ENCODE measurements at places on chromosomes 6 and 20.

- DNase-seq, result no peak
Observed at GRCh38 chr20:38165089-38165965, at the start of gene TGM2. Gene TGM2, minus strand, starts transcription at chr20:38165270. Its CDS starts 72 bp downstream, at chr20:38165198.

GRCh38 chr20:12316794-12317193 is 399.1 kb downstream of the BTBD3 start:
- no peak for DNase-seq

DNA sequence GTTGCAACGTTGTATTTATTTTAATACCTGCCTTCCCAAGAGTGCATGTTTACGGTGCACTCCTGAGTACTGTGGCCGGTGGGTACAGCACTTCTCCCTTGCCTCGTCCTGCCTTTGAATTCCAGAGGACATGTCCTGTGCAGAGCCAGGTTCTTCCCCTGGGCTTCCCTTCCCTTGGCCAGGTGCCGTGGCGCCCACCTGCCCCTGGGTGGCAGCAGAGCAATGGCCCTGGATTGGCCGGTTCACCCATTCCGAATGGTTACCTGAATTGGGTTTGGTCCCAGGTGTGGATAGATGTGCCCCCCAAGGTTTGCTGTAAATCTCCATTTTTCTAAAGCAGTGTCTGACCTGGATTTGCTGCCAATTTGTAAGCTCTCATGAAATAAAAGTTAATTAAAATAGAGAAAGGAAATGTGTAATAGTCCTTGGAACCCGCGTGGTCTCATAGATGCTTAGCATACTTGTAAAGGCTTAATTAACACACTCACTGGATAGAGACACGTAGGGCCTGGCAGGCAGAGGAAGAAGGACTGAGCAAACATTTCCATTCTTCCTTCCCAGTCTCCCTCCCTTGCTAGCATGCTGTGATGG is 40.6 kb downstream of the DTD1 start:
- no peak for DNase-seq

GRCh38 chr20:14264869-14265268 is 72.5 kb downstream of the FLRT3 start:
- no peak for DNase-seq

DNA sequence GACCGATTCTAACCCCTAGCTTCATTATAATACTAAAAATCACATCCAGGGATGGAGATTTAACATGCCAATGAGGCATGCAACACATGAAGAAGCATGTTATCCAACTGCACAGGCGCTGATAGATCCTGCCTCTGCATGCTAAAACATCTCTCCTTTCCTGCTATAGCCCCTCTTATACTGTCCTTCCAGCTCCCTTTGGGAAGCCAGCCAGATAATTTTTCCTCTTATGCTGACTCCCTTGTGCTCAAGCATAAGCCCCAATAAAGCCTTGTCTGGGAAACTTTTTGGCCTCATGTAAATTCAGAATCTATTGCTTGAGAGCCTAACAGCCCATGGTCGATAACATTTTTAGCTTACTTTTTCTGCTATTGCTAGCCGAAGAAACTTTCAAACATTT is 404.3 kb downstream of the EPM2A start:
- DNase-seq, result no peak

DNA sequence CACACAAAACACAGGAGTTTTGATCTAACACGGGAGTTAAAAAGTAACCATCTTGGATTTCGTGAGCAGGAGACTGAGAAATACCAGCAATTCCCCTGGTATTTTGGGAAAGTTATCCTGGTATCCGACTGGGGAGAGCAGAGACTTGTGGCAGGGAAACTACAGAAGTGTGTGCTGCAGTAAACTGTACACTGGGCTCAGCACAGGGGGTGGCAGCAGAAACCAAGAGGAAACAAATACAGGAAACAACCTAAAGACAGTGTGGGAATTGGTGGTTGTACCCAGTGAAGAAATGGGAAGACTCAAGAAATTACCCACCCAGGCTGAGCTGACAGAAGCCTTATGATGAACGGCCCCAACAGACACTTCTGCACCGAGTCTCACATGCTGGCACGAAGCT is 109.8 kb downstream of the CHD6 start:
- DNase-seq, result no peak

GRCh38 chr6:154783229-154783628 is 50.0 kb downstream of the SCAF8 start:
- DNase-seq, result no peak

DNA sequence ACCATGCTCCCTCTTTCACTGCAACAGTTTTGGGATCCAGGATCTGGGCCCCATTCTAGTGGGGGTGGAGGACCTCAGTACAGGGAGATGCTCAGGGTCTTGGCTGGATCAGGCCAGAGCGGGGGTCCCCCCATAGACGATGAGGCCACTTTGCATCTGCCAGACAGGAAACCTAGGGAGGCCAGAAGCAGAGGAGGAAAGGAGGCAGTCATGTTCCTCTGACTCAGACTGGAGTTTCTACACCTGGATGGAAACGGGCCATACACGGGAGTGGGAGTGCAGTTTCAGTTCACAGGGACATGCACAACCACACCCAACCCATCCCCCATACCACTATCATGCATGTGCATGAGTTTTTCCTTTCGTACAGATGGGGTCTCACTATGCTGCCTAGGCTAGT is 3.6 kb upstream of the EMILIN3 start:
- DNase-seq, result no peak

DNA sequence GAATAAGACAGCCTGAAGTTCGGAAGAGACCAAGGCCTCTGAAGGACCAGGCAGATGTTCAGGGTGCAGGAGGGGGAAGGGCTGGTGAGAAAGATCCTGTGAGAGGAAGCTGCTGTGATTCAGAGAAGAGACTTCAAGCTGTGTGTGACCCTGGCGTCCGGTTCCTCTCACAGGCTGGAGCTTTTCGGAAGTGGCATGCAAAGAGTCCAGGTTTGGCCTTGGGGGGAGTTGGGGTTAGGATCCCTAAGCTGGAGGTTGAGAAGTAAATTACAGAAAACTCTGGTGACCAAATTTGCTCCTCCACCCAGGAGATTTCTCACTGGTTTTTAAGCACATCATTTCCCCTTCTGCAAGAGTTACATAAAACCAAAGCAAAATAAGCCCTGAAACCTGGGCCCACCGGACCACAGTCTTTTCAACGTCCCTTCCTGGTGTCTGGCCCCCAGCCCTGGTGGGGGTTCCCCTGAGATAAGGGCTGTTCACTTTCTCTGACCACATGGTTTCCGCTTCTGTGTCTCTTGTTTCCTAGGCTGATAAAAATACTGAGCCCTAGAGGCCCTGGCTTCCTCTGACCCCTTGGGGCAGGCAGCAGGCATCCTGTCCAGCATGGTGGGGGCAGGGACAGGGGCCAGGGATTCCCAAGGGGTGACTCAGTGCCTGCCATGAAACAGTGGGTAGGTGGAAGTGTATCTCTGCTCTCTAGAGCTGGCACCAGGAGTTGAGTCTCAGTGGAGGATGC is 12.0 kb upstream of the LTA start:
- DNase-seq, result no peak

- DNase-seq, result no peak
Observed at GRCh38 chr6:90178384-90178855, 118.2 kb downstream of the BACH2 start.

GRCh38 chr6:137816133-137816579 is 50.9 kb upstream of the TNFAIP3 start:
- DNase-seq, result no peak

DNA sequence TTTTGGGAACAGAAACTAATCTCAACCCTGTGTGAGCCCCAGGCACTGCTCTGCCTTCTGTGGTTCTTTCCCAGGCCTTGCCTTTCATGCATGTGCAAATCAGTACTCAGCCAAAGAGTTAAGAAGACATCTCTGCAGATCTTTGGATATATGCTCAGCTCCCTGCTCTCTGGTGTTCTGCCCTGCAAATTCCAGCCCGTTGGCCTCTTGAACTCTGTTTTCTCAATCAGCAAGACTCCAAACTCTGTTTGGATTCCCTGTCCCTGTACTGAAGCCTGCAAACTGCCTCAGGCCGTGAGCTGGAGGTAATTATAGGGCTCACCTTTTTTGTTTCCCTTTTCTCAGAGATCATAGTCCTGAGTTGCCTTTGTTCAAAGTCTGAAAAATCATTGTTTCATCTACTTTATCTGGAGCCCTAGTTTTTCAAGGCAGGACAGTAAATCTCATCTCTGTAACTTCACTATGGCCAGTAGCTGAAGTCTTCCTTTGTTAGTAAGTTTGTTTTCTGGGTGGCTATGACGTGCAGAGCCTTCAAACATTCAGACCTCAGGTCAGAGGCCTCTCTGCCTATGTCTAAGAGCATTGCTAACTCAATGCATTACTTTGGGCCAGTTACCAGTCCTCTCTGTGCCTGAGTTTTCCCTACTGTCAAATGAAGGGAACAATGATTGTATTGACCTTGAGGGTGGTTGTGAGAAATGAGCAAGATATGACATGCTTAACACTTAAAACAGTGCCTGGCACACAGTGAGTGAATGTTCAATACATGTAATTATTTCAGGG is 15.9 kb upstream of the MDFI start:
- DNase-seq, result no peak

DNA sequence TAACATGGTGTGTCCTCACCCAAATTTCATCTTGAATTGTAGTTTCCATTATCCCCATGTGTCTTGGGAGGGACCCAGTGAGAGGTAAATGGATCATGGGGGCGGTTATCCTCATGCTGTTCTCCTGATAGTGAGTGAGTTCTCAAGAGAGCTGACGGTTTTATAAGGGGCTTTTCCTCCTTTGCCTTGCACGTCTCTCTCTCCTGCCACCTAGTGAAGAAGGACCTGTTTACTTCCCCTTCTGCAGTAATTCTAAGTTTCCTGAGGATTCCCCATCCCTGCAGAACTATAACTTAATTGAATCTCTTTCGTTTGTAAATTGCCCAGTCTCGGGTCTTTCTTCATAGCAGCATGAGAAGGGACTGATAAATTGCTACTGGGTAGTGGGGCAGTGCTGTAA is 789.3 kb downstream of the FRK start:
- DNase-seq, result no peak

GRCh38 chr6:56193846-56194245 is 53.5 kb downstream of the COL21A1 start:
- no peak for DNase-seq

GRCh38 chr6:38155144-38155543 is 335.6 kb downstream of the ZFAND3 start:
- no peak for DNase-seq

GRCh38 chr6:166341977-166342348 is 382 bp downstream of the SFT2D1 start:
- DNase-seq, result no peak

GRCh38 chr6:160256445-160256844 is 2.2 kb downstream of the SLC22A2 start:
- DNase-seq, result no peak

GRCh38 chr20:62589720-62590119 is 52.6 kb upstream of the SLCO4A1 start:
- DNase-seq, result no peak

DNA sequence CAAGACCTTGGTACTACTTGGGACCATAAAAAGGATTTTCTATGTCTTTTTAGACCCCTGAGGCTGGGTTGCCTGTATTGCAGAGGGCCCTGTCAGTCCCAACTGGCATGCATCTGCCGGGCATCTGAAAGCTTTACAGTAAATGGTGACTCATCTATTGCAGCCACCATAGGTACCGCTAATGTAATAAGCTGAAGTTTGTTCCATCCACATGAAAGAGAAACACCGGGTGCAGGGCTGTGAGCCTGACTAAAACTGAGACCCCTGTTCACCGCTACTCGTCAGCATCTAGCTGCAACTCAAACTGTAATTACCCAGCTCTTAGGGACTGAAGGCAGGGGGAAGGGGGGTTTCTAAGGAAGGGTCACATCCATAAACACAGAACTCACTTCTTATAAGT is 49.5 kb downstream of the TRERF1 start:
- no peak for DNase-seq

- DNase-seq, result no peak
Observed at GRCh38 chr20:39264506-39265172, 302.5 kb downstream of the DHX35 start.

DNA sequence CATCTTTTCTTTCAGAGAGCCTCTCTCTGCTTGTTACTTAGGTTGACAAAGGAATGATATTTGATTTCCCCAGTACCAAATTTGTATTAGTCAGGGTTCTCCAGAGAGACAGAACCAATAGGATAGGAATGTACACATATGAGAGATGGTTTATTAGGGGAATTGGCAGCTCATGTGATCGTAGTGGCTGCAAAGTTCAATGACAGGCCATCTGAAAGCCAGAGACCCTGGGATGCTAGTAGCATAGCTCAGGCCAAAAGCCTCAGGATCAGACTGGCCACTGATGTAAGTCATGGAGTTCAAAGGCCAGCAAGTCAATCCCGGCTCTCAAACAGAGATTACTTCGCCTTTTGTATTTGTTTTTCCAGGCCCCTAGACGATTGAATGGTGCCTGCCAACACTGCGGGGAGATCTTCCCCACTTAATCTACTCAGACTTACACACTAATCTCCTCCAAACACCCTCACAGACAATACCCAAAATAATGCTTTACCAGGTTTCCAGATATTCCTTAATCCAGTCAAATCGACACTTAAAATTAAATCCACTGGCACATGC is 215.5 kb downstream of the ALDH8A1 start:
- no peak for DNase-seq

- DNase-seq, result no peak
Observed at GRCh38 chr20:35369804-35370203, 42.0 kb downstream of the UQCC1 start.

DNA sequence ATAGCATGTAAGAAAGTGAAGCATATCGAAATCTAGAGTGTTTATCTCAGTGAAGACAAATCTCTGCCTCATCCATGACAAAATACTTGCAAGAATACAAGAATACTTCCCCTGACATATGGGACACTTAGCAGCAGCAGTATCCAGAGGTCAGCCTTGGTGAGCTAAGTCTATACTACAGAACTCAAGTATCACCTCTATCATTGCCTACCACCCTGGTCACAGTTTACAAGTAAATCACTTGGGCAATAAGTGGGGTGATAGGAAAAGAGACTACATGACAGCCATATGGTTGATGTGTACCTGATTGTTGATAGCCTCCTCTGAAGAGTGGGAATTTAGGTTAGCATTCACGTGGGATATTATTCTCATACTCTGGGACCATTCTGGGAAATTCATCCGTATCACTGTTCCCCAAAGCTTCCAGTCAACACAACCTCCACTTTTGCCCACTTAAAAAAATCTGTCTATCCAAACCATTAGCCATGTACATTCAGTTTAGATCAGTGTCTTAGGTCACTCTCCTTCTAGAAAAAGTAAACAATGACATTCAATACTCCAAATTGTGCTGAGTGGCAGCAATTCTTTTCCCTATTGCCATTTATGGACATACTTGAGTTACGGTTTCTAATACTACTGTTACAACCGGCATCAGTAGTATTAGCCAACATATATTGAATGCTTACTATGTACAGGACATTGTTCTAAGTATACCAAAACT is 118.2 kb upstream of the PRSS16 start:
- no peak for DNase-seq
